Psoas muscle (tissue), 8 donors: ENCODE measurements at places on chromosomes 1 and 21.

GRCh38 chr1:25106352-25106751 lies 126.0 kb downstream of the SYF2 start:
- no peak for DNase-seq

DNA sequence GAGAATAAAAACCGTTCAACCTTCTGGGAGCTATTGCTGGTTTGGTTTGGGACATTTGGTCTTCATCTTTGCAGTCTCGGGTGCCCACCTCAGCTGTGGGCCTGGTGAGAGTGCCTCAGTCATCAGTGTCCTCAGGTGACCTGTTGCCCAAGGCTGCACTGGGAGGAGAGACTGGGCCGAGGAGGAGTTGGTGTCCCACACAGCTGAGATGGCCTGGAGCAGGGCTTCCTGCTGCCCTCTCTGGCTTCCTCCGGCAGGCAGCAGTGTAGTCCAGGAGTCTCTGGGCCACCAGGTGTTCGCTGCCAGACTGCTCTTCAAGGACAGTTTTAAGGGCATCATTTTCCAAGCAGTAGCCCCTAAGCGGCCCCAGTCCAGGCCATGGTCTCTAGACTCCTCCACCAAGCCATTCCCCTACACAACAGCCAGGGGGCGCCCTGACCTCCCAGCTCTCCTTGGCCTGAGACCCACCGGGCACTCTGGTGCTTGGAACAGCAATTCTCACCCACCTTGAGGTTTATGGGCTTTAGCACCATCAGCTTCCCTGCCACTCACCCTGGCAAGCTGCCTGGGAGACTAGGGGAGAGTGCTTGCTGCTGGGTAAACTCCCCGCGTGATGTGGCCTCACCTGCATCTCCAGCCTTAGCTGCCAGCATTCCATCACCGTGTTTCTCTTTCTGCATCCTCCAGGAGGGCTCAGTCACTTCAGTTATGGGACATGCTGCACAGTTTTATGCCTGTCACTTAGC lies 9.1 kb upstream of the SYTL1 start:
- peak; percentile 68 for DNase-seq

DNA sequence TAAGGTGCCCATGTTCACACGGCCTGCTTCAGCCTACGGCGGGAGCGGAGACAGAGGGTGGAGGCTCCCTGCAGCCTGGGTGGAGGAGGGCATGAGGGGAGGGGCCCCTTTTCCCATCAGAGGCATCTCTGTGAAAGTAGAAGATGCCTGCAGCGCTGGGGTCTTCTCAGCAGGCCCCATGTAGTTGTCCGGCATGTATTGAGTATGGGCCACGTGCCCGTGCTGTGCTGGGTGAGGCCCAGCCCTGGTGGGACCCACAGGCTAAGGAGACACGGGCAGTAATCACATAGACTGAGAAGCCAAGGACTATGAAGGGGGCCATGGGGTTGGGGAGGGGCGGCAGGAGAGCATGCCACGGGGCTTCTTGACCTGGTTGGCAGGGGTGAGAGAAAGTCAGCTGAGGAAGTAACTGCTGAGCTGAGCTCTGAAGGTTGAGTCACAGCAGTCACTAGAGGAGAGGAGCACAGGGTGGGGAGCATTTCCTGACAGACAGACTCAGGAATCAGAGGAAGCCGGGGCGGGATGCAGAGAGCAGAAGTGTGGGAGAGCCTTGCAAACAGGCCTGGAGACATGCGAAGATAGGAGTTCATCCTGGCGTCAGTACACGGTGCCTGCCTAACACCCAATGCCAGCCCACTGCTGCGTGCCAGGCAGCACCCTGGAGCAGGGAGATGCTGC lies 21.6 kb downstream of the PSEN2 start:
- DNase-seq: no peak

DNA sequence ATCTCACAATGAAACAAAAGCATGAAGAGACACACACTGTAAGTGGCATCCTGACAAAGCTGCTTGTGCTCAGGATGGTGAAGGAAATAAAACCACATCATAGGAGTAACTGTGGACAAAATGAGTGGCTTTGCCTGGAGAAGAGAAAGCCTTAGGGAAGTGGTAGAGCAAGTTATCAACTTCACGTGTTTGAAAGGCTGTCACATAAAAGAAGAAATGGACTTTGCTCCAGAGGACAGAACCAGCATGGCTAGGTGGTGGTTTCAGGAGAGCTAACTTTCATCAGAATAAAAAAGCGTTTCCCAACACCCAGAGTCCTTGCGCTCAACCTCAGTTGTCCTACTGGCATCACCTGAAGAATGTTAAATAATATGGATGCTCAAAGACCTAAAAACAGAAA lies 139.9 kb downstream of the SETD4 start:
- DNase-seq: no peak

GRCh38 chr1:227886503-227886961 lies 61.2 kb downstream of the WNT9A start:
- peak; percentile 30 for DNase-seq

DNA sequence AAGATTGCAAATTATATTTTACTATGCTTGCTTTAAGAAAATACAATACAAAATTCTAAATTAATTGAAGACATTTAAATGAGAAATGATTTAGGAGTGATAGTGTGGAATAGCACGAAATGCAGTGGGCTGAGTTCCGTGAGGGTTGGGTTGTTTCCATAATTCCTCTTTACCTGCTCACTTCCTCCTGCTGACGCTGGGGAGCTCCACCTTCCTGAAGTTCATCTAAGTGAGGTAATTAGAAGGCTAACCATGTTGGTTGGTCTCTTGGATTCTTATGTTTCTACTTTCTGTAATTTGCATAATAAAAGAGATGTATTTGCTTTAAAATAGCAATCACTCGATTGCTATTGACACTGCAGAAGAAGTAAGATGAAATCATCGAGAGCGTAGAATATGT lies 4.7 kb downstream of the OR14I1 start:
- no peak for DNase-seq

GRCh38 chr1:58986996-58987767 lies 203.3 kb upstream of the JUN start:
- no peak for DNase-seq

DNA sequence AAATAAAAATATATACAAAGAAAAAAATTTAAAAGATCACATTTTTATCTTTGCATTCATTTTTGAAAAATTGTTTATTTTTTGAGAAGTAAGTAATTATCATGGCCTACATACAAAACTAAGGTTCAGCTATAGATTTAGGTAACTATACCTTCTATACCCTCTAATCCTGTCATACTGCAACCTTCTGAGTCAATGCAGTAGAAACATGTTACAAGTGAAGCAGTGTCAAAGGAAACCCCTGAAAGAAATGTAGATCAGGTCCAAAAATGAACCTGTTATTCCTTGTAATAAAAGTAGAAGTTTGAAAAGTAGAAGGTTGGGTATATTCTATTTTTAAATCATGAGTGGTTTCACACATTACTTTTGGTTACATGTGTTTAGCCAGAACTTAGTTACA lies 51.3 kb downstream of the PTGS2 start:
- DNase-seq: no peak

GRCh38 chr1:53367503-53368313 lies 39.8 kb upstream of the LRP8 start:
- no peak for DNase-seq

- DNase-seq: no peak
Observed at GRCh38 chr1:157580179-157580827, 17.6 kb downstream of the FCRL4 start.

- no peak for DNase-seq
Observed at GRCh38 chr1:64980745-64981600, 14.6 kb upstream of the JAK1 start.

- no peak for DNase-seq
Observed at GRCh38 chr1:167833904-167834303, 80.0 kb downstream of the ADCY10 start.

DNA sequence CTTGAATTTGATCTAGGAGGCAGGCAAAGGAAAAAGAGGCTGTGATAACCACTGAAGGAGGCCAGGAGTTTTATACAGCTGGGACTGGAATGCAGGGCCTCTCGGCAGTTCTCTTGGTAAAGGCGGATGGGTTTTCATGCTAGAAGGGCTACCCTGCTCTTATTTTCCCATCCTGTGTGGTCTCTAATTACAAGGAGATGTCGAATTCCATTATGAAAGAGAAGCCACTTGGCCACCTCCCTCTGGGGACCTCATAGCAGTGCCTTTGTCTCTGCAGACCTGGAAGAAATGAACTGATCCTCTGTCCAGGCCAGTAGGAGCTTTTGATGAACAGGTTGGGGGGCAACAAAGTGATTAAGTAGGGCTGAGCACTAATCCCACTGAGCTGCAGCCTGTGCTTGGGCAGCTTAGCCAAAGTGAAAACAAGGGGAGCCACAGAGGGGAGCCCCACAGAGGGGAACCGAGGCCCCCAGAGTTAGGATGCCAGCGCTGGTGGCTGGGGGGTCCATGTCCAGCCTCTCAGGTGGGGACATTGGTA lies 42.2 kb upstream of the BCAR3 start:
- DNase-seq: no peak

- no peak for DNase-seq
Observed at GRCh38 chr1:171252482-171252881, 4.2 kb downstream of the FMO1 start.

- DNase-seq: no peak
Observed at GRCh38 chr1:241837901-241838300, 10.1 kb upstream of the EXO1 start.

DNA sequence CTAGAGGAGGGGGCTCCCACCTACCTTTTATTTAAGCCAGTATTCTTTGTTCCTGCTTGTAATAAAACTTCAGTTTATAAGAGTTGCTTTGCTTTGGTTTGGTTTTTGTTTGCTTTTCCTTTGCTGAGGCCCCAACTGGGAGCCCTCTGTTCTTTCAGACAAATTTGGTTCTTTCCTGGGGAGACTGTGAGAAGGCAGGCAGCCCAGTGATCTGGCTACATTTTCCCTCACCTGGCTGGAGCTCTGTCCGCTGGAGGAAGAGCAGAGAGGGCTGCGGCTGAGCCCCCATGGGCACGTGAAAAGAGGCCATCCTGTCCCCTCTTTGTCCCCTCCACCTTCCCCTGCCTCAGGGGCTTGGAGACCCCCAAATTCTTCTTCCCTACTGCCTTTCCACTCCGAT lies 7.3 kb upstream of the SFN start:
- no peak for DNase-seq

- no peak for DNase-seq
Observed at GRCh38 chr1:241765390-241765789, 82.6 kb upstream of the EXO1 start.

DNA sequence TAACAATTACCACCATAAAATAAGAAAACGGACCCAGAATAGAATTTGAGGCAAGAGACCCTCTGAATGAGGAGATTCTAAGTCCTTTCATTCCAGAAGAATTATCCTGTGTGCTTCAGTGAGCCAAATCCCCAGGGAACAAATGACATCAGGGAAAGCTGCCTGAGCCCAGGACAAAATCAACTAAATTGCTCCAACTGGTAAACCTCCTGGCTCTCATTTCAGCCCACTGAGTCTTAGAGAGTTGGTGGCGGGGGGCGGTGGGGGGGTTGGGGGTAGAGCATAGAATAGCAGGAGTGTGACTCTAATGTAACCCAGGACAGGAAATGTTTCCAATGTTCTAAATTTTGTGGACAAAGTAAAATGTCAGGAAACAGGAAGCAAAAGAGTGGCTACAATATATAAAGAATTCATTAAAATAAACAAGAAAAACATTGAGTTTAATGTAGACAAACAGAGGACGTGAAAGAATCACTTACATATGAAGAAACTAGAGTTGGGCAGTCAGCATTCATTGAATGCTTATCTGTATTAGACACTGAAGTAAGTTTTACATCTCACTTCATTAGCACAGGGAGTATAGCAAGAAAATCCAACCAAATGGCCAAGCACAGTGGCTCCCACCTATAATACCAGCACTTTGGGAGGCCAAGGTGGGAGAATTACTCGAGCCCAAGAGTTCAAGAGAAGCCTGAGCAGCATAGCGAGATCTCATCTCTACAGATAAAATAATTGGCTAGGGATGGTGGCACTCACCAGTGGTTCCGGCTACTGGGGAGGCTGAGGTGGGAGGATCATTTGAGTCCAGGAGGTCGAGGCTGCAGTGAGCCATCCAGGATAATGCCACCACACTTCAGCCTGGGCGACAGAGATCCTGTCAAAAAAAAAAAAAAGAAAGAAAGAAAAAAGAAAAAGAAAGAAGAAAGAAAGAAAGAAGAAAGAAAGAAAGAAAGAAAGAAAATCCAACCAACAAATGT lies 75.1 kb downstream of the DHRS3 start:
- DNase-seq: no peak

DNA sequence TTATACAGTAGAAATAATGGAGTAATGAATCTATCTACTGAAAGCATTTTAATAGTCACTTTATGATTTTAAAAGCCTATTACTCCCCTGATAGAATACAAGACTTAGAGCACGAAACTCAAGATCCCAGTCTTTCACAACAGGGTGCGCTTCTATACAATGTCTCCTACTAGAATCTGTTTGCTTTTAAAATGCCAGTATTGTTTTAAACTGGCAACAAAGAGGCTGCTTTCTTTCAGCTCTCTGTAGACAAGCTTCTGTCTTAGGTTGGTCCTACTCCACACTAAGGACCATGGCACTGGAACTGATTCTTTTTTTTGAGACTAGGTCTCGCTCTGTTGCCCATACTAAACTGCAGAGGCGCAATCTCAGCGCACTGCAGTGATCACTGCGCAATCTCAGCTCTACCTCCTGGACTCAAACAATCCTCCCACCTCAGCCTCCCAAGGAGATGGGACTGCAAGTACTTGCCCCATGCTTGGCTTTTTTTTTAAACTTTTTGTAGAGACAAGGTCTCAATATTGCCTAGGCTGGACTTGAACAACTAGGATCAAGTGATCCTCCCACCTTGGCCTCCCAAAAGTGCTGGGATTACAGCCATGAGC lies 4.8 kb downstream of the DCAF8 start:
- DNase-seq: no peak

DNA sequence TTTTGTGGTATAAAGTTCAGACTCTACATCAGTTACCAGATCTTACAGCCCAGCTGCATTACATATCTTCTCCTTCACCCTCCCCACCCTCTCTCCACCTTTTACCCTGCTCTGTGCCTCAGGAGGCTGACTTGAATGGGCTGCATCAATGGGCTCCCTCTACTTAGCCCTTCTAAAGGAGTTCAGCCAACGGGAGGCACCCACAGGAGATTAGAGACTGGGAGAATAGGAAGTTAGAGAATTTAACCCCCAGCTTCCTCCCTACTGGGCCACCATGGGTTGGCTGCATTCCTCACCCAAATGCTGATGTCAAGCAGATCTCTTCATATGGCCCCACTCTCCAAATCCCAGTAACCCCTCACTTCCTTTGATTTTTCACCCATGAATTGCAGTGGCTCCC lies 17.1 kb upstream of the DUSP23 start:
- DNase-seq: no peak

DNA sequence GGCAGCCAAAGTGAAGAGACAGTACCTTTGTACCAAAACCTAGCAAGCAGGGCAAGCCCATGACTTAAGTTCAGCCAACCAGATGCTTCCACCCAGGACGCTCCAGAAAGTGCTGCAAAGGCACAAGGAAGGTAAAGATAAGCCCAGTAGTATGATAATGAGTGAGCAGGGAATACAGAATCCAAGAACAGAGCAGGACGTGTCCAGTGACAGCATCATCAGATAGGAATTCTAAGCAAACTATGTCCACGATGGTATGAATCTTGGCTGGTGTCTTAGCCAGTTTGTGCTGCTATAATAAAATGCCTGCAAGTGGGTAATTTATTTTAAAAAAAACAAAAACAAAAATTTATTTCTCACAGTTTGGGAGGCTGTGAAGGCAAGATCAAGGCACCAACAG lies 13.6 kb downstream of the GJA4 start:
- DNase-seq: no peak
